ENCODE measurements at places on chromosomes 6 and 20.

- DNase-seq = no peak
Observed at GRCh38 chr6:142953373-142954273, 8.6 kb upstream of the HIVEP2 start.

DNA sequence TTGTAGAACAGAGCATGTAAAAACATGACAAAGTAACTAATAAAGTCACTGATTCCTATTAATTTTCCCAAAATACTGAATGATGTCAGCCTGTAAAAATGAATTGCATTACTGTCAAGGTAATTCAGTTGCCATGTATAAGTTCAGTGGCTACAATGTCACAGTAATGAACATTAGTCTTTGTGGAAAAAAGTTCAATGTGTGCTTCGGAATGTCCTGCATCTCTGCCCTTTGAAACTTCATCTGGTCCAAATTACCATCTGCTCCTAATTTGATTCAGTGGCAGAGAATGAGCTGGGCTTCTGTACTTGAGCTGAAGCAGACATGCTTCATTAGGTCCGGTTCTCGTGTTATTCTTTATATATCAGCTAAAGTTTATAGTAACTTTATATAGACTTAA, 567.4 kb downstream of the COL12A1 start:
- no peak for DNase-seq

DNA sequence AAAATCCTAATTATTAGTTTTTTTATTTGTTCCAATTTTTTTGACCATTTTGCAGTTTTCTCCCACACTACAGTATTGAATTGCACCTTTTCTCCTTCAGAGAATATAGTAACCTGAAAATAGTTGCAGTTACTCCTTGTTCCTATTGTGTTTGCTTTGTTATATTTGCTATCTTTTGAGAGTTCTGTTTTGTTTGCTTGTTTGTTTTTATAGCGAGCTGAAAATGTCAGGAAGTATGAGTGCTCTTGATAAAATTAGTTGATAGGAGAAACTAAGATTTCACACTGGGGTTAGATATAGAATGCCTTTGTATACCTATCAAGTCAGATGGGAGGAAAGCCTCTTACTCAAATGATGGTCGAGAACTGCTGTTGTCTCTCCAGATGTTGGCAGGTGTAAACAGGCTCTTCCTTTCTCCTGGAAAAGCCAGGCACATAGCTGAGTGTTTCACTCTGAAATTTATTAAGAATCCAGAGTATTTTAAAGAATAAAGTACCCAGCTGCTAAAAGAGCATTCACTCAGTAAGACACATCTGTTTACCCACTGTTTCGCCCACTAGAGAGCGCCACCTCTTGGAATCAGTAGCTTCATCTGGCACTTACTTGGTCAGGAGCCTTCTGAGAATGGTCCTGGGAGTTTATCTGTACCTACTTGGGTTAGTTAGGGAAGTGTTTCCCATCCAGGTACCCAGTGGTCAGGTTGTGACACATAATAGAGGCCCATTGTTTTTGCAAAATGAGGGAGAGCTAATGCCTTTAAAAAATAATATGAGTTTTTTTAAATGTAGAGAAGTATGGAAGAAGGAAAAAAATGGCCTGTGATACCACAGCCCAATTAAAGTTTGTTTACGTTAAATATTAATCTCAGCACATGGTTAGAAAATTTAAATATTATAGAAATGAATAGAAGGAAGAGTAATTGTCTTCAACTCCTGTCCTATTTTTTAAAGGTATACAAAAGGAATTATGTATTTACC, 11.2 kb downstream of the NT5DC1 start:
- peak; percentile 45 for DNase-seq

DNA sequence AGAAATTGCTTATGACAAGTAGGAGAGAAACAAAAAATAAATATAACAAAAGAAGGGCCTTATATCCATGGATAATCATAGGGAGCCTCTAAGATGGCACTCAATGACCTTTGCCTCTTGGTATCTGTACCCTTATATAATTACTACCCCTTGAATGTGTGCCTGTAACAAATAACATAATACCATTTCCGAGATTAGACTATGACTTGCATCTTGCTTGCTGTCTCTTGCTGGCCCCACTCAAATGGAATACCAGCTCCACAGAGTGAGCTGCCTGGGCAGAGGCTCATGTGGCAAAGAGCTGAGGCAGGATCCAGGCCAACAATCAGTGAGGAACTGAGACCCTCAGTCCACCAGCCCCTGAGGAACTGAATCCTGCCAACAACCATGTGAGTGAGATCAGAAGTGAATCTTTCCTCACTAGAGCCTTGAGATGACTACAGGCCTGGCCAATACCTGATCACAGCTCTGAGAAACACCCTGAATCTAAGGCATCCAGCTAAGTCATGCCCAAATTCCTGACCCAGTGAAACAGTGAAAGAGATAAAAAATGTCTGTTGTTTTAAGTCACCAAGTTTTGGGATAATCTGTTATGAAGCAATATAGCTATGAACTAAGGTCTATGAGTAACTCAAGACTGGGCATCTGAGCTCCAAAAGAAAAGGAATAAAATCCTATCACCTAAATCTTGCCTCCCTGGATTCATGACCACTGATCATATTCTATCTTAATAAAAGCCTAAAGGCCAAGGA, 5.5 kb downstream of the KATNA1 start:
- DNase-seq = no peak

DNA sequence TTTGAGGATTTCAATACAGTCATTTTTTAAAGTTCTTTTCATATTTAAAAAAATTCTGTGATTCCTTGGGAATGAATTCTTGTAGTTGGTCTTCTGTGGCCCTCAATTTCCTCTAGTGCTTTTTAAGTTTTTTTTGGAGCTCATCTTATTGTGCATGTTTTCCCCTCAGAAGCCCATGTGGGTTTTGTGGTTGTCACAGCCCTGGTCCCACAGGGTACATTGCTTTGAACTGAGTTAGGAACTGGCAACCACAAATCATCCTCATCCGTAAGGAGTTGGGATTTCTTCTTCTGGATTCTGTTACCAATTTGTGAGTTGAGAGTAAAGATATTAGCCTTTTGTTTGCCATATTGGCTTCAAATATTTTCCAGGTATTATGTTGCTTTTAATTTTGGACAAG, 89.9 kb downstream of the AKAP7 start:
- DNase-seq = peak; percentile 33

DNA sequence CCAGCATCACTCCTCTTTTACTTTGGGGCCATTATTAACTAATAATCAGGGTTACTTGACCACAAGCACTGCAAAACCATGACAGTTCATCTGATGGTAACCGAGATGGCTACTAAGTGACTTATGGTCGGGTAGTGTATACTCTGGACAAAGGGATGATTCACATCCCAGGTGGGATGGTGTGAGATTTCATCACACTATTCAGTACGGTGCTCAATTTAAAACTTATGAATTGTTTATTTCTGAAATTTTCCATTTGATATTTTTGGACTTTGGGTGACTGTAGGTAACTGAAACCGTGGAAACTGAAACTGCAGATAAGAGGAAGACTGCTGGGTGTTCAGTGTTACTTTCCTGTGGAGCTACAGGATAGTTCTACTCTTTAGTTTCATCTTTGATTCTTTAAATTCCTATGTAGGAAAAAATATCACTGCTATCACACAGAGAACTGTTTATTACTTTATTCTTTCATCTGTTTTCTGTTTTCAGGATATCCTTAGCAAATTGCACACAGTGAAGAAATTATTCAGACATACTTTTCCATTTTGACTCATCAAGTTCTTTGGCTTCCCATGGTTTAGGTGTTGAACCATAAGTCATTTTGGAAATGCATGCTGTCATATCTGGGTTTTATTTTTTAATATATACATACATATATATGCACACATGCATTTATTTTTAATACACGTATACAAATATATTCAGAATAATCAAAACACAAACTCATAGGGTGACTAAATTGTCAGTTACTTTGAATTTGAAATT, 59.1 kb upstream of the C20orf144 start:
- DNase-seq = no peak

DNA sequence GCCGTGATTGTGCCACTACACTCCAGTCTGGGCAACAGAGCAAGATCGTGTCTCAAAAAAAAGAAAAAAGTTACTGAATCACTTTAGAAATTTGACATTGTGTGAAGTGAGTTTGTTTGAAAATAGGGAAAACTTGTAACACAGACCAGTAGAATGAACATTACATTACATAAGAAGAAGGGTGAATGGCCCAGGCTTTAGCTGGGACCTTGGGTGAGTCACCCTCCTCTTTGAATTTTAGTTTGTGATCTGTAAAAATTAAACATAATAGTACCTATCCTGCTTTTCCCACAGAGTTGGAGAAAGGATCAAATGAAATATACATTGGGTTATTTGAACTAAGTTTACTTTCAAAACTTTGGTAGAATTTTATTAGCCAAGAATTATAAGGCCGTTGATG, 56.3 kb downstream of the KCNS1 start:
- no peak for DNase-seq

- peak; percentile 53 for DNase-seq
Observed at GRCh38 chr6:25027221-25027916, 91.6 kb upstream of the RIPOR2 start.

GRCh38 chr20:13221673-13222318, 722 bp downstream of the ISM1 start:
- DNase-seq = peak; percentile 88

DNA sequence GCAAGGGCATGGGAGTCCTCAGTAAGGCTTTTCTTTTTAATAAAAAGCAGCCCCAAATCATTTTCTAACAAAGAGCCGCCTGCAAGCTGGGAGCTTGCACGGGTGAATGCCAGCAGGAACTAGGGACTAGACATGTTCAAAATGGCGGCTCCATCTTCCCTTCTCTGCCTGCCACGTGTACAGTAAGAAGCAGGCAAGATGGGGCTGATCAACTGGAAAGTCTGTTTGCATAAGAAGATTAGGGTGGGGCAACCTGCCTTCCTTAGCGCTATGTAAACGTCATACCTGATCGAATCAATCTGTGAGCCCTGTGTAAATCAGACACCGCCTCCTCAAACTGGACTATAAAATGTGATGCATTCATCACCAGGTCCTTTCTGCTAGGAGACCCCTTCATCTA, 299.4 kb upstream of the SOX4 start:
- no peak for DNase-seq

DNA sequence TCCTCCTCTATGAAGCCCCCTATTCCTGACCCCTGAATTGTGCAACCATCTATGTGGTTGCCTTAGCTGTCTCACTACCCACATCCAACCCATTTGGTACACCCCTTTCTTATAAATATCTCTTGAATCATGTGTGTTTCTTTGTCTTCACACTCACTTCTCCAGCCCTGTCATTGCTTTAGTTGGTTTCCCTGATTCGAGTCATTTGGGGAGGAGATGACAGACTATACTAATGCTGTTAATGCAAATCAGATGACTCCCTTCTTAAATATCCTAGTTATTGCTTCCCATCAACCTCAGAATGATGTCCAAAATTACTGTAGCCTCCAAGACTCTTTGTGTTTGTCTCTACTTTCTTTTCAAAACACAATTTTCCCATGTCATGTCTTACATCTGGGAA, 23.0 kb downstream of the SLC35D3 start:
- DNase-seq = no peak

DNA sequence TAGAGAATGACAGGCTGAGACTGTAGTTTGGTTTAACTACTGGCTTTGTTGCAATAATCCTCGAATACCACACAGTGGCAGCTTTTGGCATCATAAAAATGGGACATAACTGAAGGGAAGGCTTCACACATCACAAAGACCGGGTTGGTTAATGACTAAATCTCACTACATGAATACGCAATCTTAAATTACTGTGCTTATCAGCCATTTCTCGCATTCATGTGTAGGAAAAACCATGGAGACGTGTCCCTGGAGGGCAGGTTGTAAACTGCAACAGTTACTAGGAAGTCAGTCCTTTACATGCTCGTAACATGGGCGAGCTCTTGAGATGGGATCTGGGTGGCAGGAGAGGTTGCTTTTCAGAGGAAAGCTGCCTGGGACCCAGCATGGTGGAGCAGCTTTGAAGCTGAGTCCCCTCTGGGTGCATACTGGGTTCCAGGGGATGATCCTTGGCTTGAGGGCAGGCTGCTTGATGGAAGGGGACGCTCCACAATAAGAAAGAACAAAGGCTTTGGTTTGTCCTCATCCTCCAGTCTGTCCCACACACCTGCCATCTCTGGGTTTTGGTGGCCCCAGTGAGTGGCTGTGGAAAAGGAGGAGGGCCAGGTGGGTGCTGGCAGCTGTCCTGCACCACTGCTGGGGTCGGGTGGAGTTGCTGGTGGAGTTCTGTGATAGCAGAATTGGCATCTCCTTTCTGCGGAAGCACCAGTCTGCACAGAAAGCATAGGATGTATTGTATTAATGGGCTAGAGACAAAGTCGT, 2.1 kb downstream of the RPS21 start:
- peak; percentile 43 for DNase-seq

DNA sequence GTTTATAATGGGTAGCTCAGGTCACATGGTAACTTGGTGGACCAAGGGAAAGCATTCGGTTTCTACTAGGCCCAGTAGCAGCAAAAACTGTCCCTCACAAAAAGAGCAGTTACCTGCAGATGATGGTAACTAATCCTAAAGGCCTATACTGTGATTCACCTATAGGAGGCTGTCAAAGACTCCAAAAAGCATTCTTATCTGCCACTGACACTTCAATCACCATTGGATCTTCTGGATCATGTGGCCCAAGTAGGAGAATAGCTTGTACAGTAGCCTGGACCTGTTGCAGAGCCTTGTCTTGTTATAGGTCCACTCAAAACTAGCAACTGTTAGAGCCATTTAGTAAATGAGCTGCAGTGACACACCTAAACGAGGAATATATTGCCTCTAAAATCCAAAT, 23.2 kb upstream of the FILIP1 start:
- no peak for DNase-seq

DNA sequence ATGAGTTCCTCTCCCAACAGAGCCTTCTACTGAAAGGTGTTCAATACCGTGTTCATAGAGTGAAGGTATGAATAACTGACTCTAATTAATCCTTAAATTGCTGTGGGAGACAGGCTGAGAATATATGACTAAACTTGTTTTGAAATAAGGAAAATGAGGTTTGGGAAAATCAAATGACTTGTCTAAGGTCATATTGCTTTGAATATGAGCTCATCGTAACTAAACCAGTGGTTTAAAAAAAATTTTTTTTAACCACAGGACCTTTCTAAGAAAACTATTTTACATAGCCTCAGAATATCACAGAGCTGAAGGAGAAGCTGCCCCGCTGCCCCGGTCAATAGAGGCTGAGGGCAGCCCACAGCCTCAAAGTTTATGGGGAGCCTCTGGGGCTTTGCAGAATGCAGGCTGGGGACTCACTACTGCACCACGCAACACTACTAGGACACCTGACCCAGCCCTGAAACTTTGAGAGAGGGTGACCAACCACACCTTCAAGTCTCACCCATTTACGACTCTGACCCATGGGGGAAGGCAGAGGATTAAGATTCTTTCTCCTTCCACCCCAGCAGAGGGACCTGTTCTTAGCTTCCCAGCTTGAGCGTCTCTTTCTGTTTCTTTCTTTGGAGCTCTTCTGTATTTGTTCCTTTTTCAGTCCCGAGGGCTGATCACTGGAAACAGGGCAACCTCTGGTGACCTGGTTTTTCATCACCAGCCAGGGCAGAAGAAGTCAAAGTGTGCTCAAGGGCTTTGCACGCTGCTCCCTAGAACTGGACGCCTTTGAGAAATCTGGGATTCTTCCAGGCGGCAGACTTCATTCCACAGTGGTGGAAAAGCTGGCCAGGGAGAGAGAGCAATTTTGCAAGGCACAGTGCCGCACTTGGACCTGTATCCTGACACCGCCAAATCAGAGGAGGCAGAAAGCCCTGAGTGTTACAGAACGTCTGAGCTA, 220.2 kb downstream of the ATXN1 start:
- no peak for DNase-seq

- DNase-seq = no peak
Observed at GRCh38 chr20:53737396-53738038, 143.9 kb upstream of the ZNF217 start.

Measured in common myeloid progenitor, CD34-positive (primary cell).